ENCODE measurements at places on chromosomes 16 and 17.

DNA sequence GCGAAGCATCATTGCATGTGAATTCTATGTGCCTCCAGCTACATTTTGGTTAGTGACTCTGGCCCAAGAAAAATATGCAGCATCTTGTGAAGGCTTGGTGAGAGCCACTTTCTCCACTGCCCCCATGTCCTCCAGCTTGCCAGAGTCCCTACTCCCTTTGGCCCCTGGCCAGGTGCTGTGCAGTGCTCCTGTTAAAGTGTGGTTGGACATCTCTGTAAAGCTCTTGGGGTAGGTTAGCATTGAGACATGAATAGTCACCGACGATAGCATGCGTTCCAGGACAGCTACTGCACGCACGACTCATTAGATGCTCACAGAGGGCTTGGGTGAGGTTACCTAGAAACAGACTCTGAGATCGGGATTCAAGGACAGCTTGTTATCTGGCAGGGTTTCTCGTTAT is 48.6 kb downstream of the FOXL1 start:
- no peak for DNase-seq

DNA sequence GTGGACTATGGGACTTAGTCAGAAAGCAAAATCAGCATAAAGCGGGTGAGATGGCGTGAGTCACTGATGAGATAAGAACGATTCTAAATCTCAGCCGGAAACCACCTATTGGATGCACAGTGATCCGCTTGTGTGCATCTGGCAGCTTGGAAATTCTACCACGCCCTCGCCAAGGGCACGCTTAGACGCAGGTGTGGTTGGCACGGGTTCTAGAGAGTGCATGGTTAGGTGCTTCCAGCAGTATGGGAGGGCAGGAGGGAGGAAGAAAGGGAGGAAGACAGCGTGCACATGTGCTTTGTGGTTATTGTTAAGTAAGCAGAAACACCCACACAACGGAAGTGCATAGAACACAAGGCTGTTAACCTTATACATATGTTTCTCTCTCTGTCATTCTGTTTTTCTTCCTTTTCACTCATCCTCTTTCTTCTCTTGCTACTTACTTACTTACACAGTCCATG is 374.0 kb upstream of the ASIC2 start:
- DNase-seq: no peak

GRCh38 chr16:84434800-84435199 is 66.5 kb downstream of the ATP2C2 start:
- DNase-seq: no peak

DNA sequence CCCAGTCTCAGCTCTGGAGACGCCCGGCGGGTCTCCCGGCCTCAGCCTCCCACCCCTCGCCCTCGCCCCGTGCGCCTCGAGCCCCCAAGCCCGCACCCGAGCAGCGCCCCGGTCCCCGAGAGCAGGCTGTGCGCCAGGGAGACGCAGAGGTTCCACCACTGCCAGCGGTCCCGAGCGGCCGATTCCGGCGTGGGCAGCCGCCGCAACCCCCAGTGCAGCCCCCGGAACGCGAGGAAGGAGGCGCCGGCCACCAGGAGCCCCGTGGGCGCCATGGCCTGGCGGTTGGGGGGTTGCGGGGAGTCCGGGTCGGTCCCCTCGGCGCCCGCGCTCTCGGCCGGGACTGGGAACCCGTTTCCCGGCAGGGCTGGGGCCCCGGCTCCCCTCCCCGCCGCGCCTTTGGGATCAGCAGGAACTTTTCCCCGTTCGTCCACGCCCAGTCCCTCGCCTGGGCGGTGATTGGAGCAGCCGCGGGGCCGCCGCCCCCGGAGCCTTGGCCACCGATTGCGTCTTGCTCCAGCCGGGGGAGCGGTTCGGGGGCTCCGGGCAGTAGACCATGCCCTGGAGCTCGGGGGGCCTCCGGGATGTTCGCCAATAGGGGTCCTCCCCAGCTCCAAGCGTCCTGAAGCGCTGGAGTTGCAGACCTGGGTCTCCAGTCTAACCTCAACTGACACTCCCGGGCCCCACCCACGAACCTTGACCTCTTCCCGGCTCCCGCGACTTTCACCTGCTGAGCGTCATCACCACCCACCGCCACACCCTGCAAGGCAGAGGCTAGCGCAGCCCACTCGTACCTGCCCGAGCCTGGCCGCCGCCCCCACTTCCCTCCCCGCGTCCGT is at the start of gene TLCD2:
Gene TLCD2, minus strand, starts transcription at position 407 of the 836 bp plus-strand sequence. Its CDS starts 135 bp downstream, at position 272.
- DNase-seq: no peak

- DNase-seq: no peak
These were observed 37.7 kb upstream of the CCDC182 start for GRCh38 chr17:57782647-57783337.

DNA sequence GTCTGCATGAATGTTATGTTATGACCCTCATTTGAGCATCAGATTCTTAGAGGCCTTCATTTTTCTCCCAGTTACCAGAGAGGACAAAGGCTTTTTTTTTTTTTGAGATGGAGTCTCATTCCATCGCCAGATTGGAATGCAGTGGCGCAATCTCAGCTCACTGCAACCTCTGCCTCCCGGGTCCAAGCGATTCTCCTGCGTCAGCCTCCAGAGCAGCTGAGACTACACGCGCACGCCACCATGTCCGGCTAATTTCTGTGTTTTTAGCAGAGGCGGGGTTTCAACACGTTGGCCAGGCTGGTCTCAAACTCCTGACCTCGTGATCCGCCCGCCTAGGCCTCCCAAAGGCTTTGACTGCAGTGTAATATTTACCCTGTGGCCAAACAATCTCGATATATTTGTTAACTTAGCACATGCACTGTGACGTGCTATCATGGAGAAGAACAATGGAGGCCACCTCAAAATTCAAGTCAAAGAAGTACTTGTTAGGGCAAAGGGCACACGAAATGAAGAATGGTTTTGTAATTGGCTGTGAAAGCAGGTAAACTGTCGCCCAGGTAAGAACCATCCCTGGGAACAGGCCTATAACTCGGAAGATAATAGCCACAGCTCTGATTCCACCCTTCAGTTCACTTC is 303.4 kb downstream of the SLC39A11 start:
- no peak for DNase-seq

GRCh38 chr17:77086433-77087010 is 54.2 kb upstream of the SEC14L1 start:
- DNase-seq: peak; percentile 66

DNA sequence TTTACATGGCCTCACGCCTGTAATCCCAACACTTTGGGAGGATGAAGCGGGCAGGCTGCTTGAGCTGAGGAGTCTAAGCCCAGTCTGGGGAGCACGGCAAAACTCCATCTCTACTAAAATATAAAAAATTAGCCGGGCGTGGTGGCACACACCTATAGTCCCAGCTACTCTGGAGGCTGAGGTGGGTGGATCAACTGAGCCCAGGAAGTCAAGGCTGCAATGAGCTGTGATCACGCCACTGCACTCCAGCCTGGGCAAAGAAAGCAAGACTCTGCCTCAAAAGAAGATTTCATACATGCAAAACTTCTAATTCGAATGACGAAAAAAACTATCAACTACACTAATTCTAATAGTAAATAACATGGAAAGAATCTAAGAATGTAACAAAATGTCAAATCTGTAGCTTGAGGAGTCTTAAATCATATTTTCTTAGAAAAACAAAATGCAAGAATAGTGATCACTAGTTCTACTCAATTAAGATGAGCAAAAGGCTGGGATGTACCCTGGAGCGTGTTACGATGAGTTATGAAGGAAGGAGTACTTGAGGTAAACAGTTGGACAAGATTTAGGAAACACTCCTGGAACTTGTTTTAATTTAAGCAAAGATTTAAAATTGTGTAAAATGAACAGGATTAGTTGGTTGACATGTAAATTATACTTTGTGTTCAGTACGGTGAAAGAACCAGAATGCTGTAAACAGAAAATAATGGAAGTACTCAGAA is 20.7 kb downstream of the YWHAE start:
- no peak for DNase-seq

DNA sequence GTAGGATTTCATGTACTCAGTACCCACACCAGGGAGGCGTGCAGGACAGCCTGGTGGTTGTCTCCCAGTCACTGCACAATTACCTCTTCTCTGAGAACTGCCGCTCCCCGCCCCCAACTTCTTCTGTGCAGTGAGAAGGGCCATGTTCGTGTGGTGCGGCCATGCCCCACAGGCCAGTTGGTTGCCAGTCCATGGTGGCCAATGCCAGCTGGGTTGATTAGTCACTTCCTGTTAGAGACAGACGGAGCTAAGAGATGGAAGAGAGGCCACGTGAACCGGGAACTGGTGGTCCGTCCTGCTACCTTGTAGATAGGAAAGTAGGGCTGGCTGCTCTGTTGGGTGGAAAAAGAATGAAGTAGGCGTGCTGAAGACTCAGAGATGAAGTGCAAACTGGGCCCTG is 206.5 kb downstream of the ABCC12 start:
- DNase-seq: no peak

Measured in activated CD8-positive, alpha-beta memory T cell treated with anti-CD3 and anti-CD28 coated beads for 4 hours (primary cell).